ENCODE measurements at places on chromosomes 11 and 22.

- DNase-seq: peak; percentile 91
Observed at GRCh38 chr11:111814557-111815320, 48.5 kb upstream of the PPP2R1B start.

- no peak for DNase-seq
Observed at GRCh38 chr11:65258988-65259387, 2.8 kb upstream of the POLA2 start.

- DNase-seq: no peak
Observed at GRCh38 chr22:46432164-46433068, 96.9 kb downstream of the TRMU start.

DNA sequence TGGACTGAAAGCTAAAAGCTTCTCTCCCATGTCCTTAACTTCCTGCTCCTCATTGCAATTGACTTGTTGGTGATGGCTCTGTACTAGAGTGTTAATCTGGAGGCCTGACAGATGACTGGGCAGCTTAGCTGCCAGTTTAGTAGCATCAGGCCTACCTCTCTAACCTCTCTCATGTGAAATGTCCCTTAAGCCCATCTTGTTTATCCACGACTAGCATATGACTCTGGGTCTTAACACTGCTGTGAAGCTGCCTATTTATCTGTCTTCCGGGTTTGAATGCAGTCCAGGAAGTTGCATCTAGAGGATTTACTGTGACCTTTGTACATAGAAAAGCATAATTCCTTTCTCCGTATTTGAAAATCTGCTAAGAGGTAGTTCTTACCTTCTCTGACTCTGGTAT is 85.3 kb upstream of the HORMAD2 start:
- no peak for DNase-seq

DNA sequence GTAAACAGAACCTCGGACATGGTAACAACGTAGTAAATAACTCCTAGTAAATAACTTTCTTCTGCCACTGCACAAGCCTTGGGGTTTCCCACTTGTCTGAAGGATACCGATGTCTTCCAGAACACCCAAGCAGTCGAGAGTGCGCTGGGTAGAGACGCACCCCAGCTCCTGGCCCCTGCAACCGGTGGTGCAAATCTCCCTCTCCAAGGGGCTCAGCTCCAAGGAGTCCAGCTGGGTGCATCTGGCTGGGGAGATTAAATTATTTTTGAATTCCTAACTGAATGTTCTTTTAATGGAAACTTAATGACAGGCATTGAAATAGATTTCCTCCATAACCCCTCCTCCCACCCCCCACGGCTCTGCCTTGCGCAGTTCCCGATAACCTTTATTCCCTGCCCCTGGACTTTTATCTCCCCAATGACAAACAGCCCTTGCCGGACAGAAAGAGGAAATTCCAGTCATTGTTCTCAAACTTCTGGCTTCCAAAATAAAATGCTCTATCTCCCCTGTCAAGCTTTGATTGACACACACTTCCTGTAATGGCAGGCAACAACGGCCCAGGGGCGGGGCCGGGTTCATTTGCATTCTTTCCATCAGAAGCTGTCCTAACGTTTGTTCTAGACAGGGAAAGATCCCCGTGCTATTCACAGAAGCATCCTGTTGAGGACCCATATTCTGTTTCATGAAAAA is 31.2 kb downstream of the KCNJ1 start:
- DNase-seq: peak; percentile 42

GRCh38 chr11:112200252-112200651 is 24.9 kb downstream of the BCO2 start:
- no peak for DNase-seq

GRCh38 chr11:2084721-2085120 is 54.5 kb downstream of the IGF2 start:
- DNase-seq: no peak

DNA sequence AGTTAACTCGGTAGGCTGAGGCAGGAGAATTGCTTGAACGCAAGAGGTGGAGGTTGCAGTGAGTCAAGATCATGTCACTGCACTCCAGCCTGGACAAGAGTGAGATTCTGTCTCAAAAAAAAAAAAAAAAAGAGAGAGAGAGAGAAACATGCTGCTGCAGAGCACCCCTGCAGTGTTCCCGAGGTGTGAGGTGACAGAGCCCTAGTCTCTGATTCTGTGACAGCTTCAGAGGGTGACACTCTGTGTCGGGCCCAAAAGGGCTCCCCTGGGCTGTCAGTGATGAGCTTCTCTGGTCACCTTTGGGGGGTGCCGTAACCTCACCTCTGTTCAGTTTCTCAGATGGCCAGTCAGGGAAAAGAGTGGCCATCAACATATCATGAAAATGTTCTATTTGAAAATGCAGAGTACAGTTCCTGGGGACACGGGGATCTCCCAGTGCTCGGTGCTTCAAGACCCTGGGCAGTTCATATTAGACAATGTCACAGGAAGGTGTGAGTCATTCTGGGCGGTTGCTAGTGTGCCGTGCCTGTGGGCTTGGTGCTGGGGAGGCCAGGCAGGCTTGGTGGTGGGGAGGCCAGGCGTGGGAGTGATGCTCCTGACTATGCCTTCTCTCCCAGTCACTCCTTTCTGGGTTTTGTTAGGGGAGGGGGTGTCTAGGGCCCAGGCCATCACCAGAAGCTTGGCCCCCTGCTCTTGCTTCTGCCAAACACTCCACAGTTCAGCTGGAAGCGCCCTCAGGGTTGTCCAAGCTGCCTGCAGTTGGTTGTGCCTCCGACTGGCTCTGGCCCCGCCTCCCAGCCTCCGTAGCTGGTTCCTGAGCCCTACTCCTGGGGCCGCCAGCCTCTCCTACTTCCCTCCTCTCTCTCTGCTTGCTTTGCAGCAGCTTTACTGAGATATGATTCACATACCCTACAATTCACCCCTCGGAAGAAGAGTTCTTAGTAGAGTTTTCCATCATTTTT is 52.5 kb upstream of the CLDN5 start:
- DNase-seq: peak; percentile 50

DNA sequence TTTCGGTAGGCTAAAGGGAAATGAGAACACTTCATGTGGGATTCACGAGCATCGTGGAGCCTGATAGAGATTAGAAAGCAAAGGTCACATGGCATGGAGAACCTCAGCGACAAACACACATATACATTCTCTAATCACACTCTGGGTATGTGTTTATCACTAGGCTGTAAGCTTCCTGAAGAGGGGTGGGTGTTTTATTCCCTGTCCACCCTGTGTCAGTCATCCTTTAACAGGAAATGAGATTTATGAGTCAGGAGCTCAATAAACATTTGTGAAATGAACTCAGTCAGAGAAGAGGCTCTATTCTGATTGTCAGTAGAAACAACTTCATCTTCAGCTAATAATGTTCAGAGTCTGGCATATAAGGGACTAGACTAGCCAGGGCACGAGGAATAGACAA is 71.7 kb upstream of the EIF3M start:
- no peak for DNase-seq

- DNase-seq: no peak
Observed at GRCh38 chr11:60785806-60786361, 751 bp downstream of the MS4A10 start.

DNA sequence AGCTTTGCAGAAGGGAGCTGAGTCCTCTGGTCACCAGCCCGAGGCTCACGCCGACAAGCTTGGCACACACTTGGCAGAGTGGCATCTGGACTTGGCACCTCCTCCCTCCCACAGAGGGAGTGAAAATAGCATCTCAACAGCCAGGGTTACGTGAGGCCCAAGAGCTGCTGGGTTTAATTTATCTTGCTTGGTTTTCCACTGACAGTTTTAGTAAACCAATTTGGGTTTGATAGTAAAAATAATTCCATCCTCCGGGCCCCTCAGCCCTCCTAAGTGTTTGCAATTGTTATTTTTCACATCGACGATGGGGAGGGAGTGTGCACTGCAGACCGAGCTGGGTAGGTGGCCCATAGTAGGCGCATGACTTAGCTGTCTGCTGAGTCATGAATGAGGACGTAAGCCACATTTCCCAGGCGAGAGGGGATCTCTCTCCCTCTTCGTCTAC is 107.6 kb upstream of the ASPHD2 start:
- no peak for DNase-seq

GRCh38 chr11:19244084-19244483 is 3.3 kb upstream of the E2F8 start:
- no peak for DNase-seq

DNA sequence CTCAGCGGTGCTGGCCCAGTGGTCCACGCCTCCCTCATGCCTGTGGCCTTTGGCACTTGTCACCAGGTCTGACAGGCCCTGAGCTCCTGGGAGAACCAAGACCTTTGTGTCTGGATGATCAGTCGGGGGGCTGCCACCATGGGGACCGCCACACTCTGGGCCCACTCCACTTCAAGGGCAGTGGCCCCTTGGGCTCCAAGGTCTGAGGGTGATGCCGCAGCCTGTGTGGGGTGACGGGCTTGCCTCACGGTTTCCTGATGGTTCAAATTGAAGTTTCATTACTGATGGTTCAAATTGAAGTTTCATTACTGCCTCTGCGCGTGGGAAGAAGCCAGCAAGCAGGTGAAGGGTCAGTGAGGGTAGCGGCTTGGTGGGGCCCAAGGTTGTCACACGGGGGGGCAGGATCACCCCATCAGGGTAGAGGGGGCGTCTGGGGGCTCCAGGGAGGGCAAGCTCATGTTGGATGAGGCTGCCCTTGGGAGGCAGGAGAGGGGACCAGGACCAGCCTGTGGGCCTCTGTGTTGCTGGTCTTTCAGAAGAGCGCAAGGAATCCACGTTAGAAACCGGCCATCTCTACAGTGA is 27.5 kb downstream of the TRMU start:
- DNase-seq: no peak

- no peak for DNase-seq
Observed at GRCh38 chr11:1238767-1239595, 16.1 kb downstream of the MUC5B start.

GRCh38 chr11:86064220-86064803 is 4.6 kb downstream of the PICALM start:
- no peak for DNase-seq

- DNase-seq: no peak
Observed at GRCh38 chr11:116615211-116615865, 157.4 kb downstream of the BUD13 start.

DNA sequence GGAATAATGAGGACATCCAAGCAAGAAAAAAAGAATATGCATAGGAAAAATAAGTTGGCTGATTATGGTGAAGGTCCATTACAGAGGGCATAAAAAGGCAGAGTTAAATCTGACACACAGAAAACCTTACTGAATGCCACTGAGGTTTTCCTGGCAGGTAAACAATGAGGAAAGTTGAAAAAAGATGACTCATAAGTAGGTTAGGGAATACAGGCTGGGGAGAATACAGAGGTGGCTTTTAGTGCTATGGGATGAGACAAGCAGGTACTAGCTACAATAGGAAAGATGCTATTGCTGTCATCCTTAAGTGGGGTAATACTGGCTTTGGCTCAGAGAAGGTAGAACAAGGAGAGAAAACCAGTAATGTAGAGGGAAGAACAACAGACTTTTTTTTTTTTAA is 44.7 kb downstream of the CSTF3 start:
- DNase-seq: no peak

- DNase-seq: no peak
Observed at GRCh38 chr22:38456841-38457699, 2.1 kb upstream of the KCNJ4 start.

GRCh38 chr11:59553323-59553722 is 42.0 kb downstream of the OR4D9 start:
- no peak for DNase-seq

GRCh38 chr22:47627556-47628253 is 865.3 kb downstream of the TBC1D22A start:
- no peak for DNase-seq

DNA sequence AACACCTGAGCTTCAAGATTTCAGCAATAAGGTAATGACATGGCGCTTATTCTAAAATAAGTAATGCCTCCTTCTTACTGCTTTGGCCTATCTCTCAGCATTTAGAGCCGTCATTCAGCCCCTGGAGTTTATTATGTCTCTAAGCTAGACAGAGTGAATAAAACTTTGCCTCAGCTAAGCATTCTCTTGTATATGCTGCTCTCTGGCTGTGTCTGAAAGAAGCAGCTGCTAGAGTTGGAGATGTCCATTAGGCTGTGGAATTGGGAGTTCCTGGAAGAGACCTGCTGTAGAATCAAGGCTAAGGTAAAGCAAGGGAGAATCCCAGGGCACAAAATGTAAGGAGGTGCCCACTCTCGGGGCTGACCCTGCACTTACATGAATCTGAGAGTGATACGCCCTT is 35.5 kb upstream of the TTC12 start:
- no peak for DNase-seq

- DNase-seq: no peak
Observed at GRCh38 chr11:77084581-77085191, 17.9 kb downstream of the CAPN5 start.

- DNase-seq: no peak
Observed at GRCh38 chr22:24994070-24994763, 41.7 kb downstream of the KIAA1671 start.

DNA sequence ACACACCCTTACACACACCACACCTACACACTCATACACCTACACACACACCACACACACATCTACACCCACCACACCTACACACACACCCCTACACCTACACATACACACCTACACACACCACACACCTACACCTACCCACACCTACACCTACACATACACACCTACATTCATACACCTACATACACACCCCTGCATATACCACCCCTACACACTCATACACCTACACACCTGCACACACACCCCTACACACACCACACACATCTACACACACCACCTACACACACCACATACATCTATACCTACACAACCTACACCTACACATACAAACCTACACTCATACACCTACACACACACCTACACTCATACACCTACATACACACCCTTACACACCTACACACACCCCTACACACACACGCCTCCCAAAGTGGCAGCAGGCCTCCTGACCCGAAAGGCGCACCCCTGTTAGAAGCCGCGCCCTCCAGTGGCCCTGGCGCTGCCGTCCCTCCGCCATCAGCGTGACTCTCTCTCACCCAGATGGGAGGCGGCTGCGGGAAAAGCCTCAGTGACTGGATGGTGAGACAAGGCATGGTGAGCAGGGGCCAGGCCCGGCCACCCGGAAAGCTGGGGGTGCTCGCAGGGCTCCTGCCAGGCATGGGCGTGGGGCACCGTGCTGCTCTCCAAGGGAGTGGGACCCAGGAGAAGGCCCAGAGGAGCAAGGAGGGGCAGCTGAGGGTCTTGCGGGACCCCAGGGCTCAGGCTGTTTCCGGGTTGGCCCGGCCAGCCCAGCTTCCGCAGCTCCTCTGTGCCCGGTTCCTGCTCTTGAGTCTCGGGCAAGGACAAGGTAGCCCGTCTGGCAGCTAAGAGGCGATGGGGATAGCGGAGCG is 37.0 kb upstream of the HMOX1 start:
- DNase-seq: no peak

- no peak for DNase-seq
Observed at GRCh38 chr11:7421136-7421535, 64.2 kb upstream of the OLFML1 start.

DNA sequence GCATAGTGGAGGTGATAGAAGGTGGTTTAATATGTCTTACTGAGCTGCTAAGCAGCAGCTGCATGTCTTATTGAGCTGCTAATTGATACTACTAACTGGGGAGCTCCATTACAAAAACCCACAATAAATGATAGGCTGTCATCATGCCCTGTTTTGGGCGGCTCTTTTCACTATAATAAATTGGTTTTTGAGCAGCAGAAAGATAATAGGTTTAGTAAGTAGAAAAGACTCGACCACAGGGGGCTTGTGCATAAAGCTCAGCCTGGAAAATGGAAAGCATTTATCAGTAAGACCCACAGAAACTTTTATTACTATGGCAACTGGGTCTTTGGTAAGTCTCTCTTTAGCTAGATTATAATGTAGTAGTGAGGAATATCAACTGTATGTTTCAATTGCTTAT is 117.6 kb downstream of the LDLRAD3 start:
- no peak for DNase-seq

Measured in hematopoietic multipotent progenitor cell treated with erythropoietin and hydrocortisone succinate and interleukin-3 and kit ligand, for 8 days (in vitro differentiated cells).